ENCODE measurements at places on chromosomes 2 and 18. TPM values are rescaled to one million over a fixed set of nuclear protein-coding genes. Genes with fewer than 3 reads are reported as not detected.
A peak's percentile ranks its signal among the peaks of the same experiment; 100 is the strongest.

GRCh38 chr2:203612246-203612645 lies 77.1 kb upstream of the RAPH1 start:
- DNase-seq, result no peak
- no peaks in the 10 kb centered on the region for H3K36me3 ChIP-seq
- no peaks in the 10 kb centered on the region for H3K4me1 ChIP-seq
- H3K27ac ChIP-seq, result no peak overlapping the region

DNA sequence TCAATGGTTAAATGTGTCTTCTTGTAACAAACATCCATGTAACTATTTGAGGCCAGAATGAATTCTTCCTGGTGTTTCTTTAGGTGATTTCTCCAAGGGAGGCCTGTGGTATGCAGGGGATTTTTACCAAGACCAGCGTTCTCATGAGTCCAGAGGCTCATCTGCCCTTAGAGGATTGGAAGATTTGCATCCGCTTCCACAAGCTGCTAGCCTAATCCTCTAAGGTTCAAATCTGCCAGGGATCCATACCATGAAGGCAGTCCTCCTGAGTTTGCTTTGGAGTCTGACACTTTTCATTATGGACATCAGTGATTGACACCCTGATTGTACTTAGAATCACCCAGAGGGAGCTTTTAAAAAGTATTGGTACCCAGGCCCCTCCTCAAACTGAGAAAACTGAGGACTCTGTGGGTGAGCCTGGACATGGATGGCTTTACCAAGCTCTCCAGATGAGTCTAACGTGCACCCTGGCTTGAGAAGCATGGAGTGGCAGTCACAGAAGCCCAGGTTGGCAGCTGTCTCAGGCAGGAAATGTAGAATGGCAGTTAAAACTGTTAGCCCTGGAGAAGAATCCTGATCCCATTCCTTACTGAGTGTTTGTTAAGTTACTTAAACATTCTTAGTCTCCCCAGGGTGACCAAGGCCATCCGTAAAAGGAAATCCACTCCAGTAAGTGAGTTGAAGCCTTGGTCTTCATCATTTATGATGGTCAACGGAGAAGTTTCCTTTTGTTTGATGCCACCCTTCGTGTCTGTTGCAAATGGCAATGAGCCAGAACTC lies 95.3 kb upstream of the RMDN2 start:
- peaks cover 1% of the 10 kb centered on the region for H3K4me1 ChIP-seq
- H3K4me3 ChIP-seq, result no peak overlapping the region
- DNase-seq, result no peak

GRCh38 chr2:36371928-36372391 lies 16.4 kb downstream of the CRIM1 start:
- no peaks in the 10 kb centered on the region for H3K36me3 ChIP-seq
- no peak overlapping the region for H3K4me3 ChIP-seq
- H3K27me3 ChIP-seq, result no peaks in the 10 kb centered on the region
- no peak for DNase-seq
- peaks cover 16% of the 10 kb centered on the region for H3K4me1 ChIP-seq

- no peak overlapping the region for H3K27ac ChIP-seq
- no peaks in the 10 kb centered on the region for H3K36me3 ChIP-seq
- H3K4me3 ChIP-seq, result no peak overlapping the region
- DNase-seq, result no peak
- H3K4me1 ChIP-seq, result no peaks in the 10 kb centered on the region
- no peaks in the 10 kb centered on the region for H3K27me3 ChIP-seq
Observed at GRCh38 chr2:239136203-239136602, 264.6 kb downstream of the HDAC4 start.

GRCh38 chr2:40090044-40090443 lies 311.0 kb upstream of the THUMPD2 start:
- DNase-seq, result no peak
- H3K4me1 ChIP-seq, result peaks cover 2% of the 10 kb centered on the region
- no peaks in the 10 kb centered on the region for H3K27me3 ChIP-seq
- no peak overlapping the region for H3K4me3 ChIP-seq

ALK gene
- 0.30 TPM for total RNA-seq

MAP2 gene
- 59.7 TPM for total RNA-seq

- H3K4me3 ChIP-seq, result no peak overlapping the region
- no peak for DNase-seq
- no peaks in the 10 kb centered on the region for H3K27me3 ChIP-seq
- H3K36me3 ChIP-seq, result no peaks in the 10 kb centered on the region
Observed at GRCh38 chr2:132403146-132403545, 13.5 kb upstream of the GPR39 start.

DNA sequence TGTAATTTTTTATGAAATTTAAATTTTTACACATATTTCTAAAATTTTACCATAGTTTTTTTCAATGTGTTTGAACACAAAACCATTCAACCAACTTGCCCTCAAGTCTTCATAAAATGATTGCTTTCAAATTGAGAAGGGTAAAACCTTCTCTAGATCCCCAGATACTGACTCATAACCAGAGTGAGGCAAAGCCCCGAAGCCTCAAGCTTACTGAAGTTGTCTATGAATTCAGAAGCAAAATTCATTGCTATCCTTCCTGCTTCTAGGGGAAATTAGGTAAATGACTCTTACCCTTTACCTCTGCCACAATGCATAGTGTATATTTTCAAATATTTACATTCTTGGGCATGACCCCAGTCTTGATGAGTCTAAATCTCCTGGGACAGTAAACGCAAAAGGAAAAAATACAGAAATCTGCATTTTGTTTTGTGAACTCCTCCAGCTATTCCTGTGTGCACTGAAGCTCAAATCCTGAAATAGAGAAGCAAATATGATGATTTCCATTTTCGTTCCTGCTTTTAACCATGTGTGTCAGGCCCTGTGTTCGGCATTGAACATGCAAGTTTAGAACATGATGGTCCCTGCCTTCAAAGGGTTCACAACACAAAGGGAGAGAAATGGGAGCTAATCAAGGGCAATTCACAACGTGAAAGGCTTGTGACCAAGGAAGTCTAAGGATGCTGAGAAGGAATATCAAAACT lies 246.3 kb downstream of the SUCLG1 start:
- no peak for DNase-seq
- peaks cover 2% of the 10 kb centered on the region for H3K27me3 ChIP-seq
- H3K27ac ChIP-seq, result no peak overlapping the region
- no peaks in the 10 kb centered on the region for H3K36me3 ChIP-seq
- no peaks in the 10 kb centered on the region for H3K4me1 ChIP-seq
- no peak overlapping the region for H3K4me3 ChIP-seq

SPP2 gene
- total RNA-seq, result not detected

GRCh38 chr2:101963198-101963597 lies 28.6 kb upstream of the IL1R2 start:
- H3K36me3 ChIP-seq, result no peaks in the 10 kb centered on the region
- no peaks in the 10 kb centered on the region for H3K4me1 ChIP-seq
- H3K4me3 ChIP-seq, result no peak overlapping the region
- DNase-seq, result no peak
- H3K27me3 ChIP-seq, result no peaks in the 10 kb centered on the region

- no peaks in the 10 kb centered on the region for H3K27me3 ChIP-seq
- no peak overlapping the region for H3K4me3 ChIP-seq
- no peaks in the 10 kb centered on the region for H3K36me3 ChIP-seq
- H3K4me1 ChIP-seq, result no peaks in the 10 kb centered on the region
- no peak overlapping the region for H3K27ac ChIP-seq
Observed at GRCh38 chr18:9201224-9201623, 64.6 kb downstream of the ANKRD12 start.

DNA sequence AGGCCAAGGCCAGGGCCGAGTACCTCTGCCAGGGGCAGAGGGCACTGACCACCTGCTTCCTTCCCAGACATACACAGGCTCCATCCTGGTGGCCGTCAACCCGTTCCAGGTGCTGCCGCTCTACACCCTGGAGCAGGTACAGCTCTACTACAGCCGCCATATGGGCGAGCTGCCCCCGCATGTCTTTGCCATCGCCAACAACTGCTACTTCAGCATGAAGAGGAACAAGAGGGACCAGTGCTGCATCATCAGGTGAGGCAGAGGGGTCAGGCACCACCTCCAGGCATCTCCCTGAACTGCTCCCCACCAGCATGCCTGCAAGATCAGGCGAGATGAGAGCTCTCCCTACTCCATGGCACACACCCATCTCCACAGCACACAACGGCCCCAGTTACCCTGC lies 31.1 kb downstream of the MYO7B start:
- H3K36me3 ChIP-seq, result no peaks in the 10 kb centered on the region
- H3K4me1 ChIP-seq, result peaks cover 5% of the 10 kb centered on the region
- no peak overlapping the region for H3K27ac ChIP-seq
- no peaks in the 10 kb centered on the region for H3K27me3 ChIP-seq

DNA sequence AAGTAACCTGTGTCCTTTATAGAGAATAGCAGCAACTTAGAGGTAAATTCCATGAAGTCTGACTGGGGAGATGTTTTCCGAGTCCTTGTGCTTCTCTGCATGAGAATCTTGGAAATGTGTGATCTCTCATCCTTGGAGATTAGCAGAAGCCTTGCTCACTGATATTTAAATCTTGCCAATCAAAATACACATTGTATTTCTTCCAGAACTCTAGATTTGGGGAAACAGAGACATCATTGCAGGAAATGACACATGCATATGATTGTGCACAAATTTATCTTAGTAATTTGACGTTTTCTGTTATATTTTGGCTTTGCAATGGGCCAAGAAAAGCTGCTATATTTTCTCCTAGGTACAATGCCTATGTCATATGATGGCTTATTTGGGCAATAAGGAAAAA lies 182.6 kb downstream of the ZNF804A start:
- no peak for DNase-seq
- no peaks in the 10 kb centered on the region for H3K4me1 ChIP-seq
- no peak overlapping the region for H3K4me3 ChIP-seq
- no peak overlapping the region for H3K27ac ChIP-seq

DNA sequence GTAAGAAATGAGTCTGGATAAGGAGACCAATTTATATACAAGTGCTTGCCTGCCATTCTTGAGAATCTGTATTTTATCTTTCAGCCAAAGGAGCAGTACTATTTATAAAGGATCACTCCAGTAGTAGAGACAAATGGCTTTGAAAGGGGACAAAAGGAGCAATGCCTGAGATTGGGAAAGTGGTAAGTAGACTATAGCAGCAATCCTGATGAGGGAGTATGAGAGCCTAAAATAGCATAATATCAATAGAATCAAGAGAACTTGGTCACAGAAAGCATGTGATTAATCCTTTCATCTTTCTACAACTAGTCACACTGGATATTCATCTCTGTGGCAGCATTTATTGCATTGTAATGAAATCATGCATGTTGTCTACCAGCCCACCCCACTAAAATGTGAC lies 20.2 kb downstream of the NRXN1 start:
- DNase-seq, result no peak
- no peaks in the 10 kb centered on the region for H3K27me3 ChIP-seq
- no peak overlapping the region for H3K27ac ChIP-seq
- H3K4me1 ChIP-seq, result no peaks in the 10 kb centered on the region
- H3K36me3 ChIP-seq, result no peaks in the 10 kb centered on the region
- no peak overlapping the region for H3K4me3 ChIP-seq

SCN7A gene
- total RNA-seq, result 5.0 TPM

DNA sequence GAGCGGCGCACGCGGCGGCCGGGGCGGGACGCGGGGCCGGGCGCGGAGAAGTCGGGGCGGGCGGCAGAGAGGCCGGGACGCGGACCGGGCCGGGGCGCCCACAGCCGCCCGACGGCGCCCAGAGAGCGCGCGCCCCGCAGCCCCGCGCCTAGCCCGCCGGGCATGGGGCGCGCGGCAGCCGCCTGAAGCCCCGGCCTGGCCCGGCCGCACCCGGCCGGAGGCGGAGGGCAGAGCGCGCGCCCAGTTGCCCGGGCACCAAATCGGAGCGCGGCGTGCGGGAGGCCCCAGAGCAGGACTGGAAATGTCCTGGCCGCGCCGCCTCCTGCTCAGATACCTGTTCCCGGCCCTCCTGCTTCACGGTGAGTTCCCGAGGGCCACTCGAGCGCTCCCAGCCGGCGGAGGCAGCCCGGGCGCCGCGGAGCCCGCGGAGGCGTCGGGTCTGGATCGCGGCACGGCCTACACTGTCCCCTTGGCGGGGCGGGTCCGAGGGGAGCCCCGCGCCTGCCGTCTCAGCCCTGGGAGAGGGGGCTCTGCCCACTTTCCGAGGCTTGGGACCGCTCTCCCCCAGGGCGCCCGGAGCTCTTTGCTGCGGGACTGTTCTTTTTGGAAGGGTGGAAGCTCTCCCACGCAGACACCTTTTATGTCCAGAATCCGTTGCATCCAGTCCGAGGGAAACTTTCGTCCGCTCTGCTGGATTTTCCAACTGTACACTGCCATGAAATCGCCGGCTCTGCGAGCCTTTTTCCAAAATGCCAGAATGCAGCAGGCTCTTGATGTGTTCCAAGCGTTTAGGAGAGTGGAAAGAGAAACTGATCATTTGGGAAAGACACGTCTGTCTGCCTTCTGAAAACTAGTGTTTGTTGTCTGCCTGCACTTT lies 484 bp downstream of the APCDD1 start:
- peak overlapping the region; percentile 56 for H3K4me3 ChIP-seq
- H3K36me3 ChIP-seq, result no peaks in the 10 kb centered on the region
- no peaks in the 10 kb centered on the region for H3K4me1 ChIP-seq
- peak overlapping the region; percentile 2 for H3K27ac ChIP-seq
- H3K27me3 ChIP-seq, result no peaks in the 10 kb centered on the region
- DNase-seq, result no peak

TLX2 gene
- not detected for total RNA-seq

DNA sequence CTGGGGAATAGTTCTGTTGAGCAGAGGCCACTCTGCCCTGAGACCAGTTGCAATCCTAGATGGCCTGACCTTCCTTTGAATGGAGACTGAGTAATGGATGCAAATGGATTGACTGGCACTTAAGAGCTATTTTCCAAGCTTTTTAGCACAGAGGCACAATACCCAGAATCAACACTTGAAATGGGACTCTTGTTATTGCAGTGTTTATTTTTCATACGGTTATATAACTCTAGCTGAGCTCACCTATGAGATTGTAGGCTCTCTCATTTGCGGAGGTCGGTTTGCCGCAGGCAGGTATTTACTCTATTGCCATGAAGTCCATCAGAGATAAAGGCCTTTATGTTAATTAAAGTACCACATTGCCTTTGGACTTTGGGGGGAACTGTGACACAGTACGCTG lies 422.3 kb upstream of the CELF4 start:
- no peak for DNase-seq
- H3K36me3 ChIP-seq, result no peaks in the 10 kb centered on the region
- H3K4me3 ChIP-seq, result no peak overlapping the region
- H3K27me3 ChIP-seq, result no peaks in the 10 kb centered on the region
- no peak overlapping the region for H3K27ac ChIP-seq

- H3K4me3 ChIP-seq, result no peak overlapping the region
- H3K27ac ChIP-seq, result peak overlapping the region; percentile 20
- no peaks in the 10 kb centered on the region for H3K27me3 ChIP-seq
- no peaks in the 10 kb centered on the region for H3K36me3 ChIP-seq
- DNase-seq, result no peak
Observed at GRCh38 chr2:33250417-33251029, 225.9 kb upstream of the RASGRP3 start.

- no peak overlapping the region for H3K27ac ChIP-seq
- no peaks in the 10 kb centered on the region for H3K4me1 ChIP-seq
- no peaks in the 10 kb centered on the region for H3K27me3 ChIP-seq
- H3K4me3 ChIP-seq, result no peak overlapping the region
Observed at GRCh38 chr2:212766921-212767320, 228.3 kb upstream of the ERBB4 start.

All from aorta (tissue), 5 donors.